ENCODE measurements at places on chromosomes 13 and 19.

GRCh38 chr19:42683917-42684513 is 56.3 kb downstream of the PSG3 start:
- no peak for DNase-seq

DNA sequence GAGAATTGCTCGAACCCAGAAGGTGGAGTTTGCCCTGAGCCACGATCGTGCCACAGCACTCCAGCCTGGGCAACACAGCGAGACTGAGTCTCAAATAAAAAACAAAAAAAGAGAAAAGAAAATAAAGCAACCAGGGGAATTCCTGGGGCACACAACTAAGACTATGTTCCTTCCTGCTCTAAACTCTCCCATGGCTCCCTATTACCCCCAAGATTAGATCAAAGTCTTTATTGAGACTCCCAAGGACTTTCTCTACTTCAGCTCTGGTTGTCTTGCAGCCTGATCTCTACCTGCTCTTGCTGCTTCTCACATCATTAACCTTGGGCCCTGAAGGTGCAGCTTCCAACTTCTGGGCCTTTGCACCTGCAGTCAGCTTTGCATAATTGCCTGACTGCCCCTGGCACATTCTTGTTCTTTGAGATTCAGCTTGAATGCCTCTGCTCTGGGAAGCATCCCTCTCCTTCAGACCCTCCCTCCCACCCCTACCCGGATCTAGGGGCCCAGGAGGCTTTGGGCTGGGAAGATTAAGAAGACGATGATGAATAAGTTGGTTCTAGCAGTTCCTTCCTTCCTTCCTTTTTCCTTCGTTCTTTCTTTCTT is 16.8 kb upstream of the CERS4 start:
- no peak for DNase-seq

DNA sequence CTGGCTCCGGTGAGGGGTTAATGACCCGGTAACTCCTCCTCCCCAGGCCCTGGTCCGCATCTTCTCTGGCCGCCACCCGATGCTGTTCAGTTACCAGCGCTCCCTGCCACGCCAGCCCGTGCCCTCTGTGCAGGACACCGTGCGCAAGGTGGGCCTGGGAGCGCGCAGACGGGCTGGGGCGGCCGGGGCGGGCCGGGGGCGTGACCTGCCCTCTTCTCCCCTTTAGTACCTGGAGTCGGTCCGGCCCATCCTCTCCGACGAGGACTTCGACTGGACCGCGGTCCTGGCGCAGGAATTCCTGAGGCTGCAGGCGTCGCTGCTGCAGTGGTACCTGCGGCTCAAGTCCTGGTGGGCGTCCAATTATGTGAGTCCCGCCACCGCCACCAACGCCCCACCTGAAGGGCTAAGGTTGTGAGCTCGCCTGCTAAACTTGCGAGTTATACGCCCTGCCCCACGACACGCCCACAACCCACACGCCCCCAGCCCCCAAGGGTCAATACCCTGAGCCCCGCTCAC is 10.4 kb downstream of the CPT1C start:
- no peak for DNase-seq

DNA sequence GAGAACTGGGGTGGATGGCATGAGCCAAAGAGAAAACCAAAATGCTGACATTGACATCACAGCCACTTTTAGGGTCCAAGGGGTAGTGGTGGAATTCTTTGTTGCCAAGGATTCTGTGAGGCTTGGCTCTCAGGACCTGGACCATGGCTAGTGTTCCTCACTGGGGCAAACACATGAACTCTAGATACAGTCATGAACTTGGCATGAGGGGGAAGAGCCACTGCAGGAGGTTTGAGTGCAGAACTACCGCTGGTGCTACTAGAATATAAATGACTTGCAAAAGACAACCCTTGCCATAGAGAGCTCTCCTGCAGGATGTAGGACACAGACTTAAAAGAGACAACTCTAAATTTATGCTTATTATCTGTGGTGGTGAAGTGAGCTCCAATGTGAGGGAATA is 29.8 kb upstream of the FRY start:
- no peak for DNase-seq

- DNase-seq, result no peak
These were observed 11.7 kb upstream of the ADGRE5 start for GRCh38 chr19:14369399-14370168.
